ENCODE measurements at places on chromosomes 7 and 10.

DNA sequence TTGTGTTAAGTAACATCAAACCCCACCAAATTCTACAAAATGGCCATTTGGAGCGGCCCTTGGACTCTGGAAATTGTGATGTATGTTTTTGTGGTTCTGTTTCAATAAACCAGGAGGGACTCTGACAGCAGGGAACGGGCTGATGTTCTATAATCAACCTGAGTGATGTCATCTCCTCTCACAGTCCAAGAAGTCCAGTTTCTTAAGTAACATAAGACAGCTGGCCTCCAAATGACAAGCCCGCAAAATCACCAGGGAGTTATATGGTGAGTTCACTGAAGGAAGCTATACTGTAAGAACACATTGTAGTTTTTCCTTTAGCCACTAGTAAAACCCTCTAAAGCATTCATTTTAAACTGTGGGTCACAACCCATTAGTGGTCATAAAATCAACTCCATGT, 34.0 kb downstream of the GOT1 start:
- no peak for DNase-seq

GRCh38 chr7:14822481-14822854, 80.1 kb downstream of the DGKB start:
- no peak for DNase-seq

DNA sequence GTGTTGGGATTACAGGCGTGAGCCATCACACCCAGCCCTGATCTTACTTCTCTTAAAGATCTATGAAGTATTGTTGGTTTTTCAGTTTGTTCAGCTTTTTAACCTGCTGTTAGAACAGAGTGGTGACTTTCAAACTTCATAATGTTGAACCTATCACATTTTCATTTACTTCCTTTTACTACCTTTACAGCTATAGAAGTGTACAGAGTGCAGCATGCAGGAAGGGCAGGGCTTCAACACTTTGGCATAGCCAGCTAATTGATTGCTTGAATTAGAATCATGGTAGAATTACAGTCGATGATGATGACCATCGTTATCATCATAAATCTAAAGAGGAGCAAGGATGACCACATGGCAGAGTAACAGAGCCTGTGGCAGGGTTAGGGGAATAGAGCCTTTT, 55.5 kb downstream of the AOAH start:
- DNase-seq = no peak

GRCh38 chr10:126939706-126940105, 34.5 kb downstream of the DOCK1 start:
- no peak for DNase-seq

- DNase-seq = no peak
These were observed 143.3 kb upstream of the LRGUK start for GRCh38 chr7:133983685-133984419.

- DNase-seq = no peak
These were observed 98.7 kb downstream of the TCERG1L start for GRCh38 chr10:131212763-131213325.
